ENCODE measurements at places on chromosomes 12 and 14. TPM values are rescaled to one million over a fixed set of nuclear protein-coding genes. Genes with fewer than 3 reads are reported as not detected.

Gene TMEM132C
- not detected for total RNA-seq

Gene SYNDIG1L
- not detected for total RNA-seq

Gene DIO2
- 27.3 TPM for total RNA-seq

Gene LAG3
- total RNA-seq, result 0.13 TPM

Gene CRIP2
- total RNA-seq, result 3.8 TPM

Gene SLC5A8
- not detected for total RNA-seq

Gene HECTD1
- 140 TPM for total RNA-seq

Gene RDH12
- total RNA-seq, result not detected

Gene COX8C
- not detected for total RNA-seq

Gene SLC17A8
- total RNA-seq, result not detected

Gene VPS37B
- 11.9 TPM for total RNA-seq

Gene SSTR1
- total RNA-seq, result not detected

Gene PDZRN4
- not detected for total RNA-seq

Gene AQP5
- total RNA-seq, result not detected

DNA sequence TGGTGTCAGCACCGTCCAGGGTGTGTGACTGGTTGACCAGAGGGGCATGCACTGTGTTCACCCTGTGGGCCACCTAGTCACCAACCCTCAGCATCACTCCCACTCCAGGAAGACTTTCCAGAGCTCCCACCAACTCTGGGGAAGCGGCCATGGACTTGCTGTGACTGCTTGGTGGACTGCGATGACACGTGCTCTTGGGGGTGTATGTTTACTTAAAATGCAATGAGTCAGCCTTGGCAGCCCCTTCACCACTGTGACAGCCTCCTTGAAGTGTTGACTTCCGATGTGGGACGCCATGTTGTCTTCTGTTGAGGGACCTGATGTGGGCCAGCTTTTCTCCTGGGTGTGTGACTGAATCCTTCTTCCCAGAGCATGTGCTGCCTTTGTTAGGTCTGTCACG, 151.1 kb upstream of the RTL1 start:
- no peak for DNase-seq

- no peak for DNase-seq
Measured at GRCh38 chr12:48998497-48999353, 450 bp downstream of the DDN start.

- DNase-seq, result no peak
Measured at GRCh38 chr12:50403001-50403440, 2.3 kb downstream of the LARP4 start.

DNA sequence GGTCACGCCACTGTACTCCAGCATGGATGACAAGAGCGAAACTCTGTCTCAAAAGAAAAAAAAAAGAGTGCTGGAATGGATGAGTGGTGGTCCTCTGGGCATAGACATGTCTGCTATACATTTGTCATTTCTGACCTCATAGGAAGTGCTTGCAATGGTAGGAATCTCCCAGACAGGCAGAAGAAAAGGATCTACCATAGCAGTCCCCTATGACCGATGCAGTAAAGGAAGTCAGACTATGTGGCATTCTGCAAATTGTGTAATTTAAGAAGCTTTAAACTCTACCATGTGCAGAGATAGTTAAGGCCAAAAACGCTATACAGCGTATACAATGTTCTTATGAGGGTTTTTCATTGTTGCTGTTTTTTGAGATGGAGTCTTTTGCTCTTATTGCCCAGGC, 24.7 kb upstream of the RAP1B start:
- DNase-seq, result no peak

- DNase-seq, result no peak
Measured at GRCh38 chr14:89175881-89176799, 240.9 kb downstream of the FOXN3 start.

GRCh38 chr12:130117233-130117632, 45.0 kb upstream of the FZD10 start:
- DNase-seq, result no peak

DNA sequence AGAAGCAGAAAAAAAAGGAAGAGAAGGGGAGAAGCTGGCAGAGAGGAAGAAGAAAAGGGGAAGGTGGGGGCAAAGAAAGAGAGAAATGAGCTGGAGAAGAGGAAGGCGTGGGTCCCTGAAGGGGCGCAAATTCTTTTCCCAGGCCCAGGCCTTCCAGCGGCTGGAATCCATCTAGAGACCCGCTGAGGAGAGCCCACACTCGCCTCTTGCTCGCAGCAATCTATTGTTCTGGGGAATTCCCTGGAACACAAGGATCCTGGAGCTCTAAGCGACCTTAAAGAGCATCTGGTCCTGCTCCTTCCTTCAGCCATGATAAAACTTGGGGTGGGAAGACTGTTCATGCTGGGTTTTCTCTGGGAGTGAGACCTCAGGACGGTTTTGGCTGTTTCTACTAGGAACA, 41.2 kb upstream of the FKBP4 start:
- DNase-seq, result peak; percentile 21

- no peak for DNase-seq
Measured at GRCh38 chr12:97568336-97569180, 106.0 kb downstream of the RMST start.

GRCh38 chr14:77561881-77562280, 54.6 kb downstream of the SPTLC2 start:
- no peak for DNase-seq

DNA sequence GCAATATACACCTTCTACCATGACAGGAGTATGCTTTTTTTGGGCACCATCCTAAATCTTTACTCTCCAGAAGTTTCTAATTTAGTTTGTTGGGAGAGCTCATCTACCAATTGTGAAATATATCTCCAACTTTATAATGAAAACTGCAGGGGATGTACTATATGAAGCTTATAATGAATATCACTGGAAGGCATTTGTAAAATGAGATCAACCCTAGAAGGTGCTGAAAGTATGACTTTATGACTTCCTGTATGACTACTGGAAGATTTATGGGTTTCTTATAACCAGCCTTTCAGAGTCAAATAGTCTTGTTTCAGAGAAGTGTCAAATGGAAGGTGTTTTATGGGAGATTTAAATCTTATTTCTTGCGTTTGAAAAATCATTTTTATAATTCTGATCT, 122.9 kb downstream of the MYRFL start:
- DNase-seq, result no peak

GRCh38 chr12:77914081-77914488, 83.4 kb downstream of the NAV3 start:
- no peak for DNase-seq

DNA sequence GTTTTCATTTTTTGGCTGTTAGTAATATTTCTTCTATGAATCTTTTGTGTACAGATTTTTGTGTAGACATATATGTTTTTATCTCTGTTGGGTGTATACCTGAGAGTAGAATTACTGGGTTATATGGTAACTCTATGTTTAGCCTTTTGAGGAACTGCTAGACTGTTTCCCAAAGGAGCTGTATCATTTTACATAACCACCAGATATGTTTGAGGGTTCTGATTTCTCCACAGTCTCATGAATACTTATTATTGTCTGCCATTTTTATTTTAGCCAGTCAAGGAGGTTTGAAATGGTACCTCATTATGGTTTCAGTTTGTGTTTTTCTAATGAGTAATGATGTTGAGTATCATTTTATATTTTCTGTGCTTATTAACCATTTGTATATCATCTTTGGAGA, 1.9 kb downstream of the PCNX4 start:
- DNase-seq, result no peak

DNA sequence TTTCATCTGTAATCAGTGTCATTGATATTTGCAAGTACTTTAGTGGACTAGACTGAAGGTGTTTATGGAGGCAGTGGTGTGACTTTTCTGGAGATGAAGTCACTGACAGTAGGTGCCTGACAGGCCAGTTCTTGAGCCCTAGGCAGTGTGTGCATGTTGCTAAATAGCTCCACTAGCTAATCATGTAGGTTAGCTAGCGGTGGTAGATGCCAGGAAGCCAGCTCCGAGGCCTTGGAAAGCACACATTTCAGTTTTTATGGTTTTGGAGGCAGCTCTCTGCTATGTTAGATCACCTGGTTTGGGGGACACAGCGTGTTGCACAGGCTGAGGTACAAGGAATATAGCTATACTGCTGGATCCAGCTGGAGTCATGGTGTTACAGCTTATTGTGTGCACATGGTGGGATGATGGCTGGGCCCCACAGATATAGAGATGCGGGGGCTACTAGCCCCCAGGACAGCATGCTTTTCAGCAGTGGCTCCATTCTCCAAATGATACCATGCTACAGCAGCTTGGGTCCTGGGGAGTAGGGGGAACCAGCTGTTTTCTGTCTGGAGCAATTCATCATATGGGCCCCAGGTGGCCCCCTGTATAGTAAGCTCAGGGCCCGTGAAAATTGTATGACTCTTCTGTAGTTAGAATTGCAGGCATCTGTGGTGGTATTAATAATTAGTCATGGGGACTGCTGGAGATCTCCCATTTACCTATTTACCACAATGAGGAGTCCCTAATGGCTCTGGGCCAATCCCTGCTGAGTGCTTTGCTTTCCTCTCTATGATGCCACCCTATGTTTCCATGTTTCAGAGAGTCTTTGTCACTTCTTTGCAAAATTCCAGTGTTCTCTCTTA, 367.2 kb upstream of the LMO3 start:
- no peak for DNase-seq

- DNase-seq, result peak; percentile 61
Measured at GRCh38 chr12:57005980-57006808, at the start of gene ZBTB39. ZBTB39 (minus strand) TSS chr12:57006546; CDS start chr12:57004917, 1,629 bp downstream.

- DNase-seq, result no peak
Measured at GRCh38 chr12:51721282-51721940, 127.1 kb downstream of the FIGNL2 start.

DNA sequence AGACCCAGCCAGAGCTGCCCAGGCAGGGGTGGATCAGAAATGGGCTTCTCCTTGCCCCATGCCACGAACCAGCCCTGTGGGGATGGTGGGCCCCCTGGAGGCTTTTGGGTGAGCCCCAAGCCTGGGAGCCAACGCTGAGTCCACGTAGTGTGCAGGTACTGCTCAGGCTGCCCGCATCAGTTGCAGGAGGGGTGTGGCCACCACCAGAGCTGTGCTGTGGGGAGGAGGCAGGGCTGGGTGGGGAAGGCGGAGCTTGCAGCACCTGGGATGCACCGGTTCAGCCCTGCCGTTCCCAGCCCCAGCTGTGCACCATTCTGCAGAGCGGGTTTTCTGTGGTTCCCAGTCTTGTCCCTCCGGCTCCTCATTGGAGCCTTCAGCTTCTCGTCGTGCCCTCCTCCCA, 36.3 kb downstream of the IL31 start:
- DNase-seq, result no peak

GRCh38 chr14:69673104-69673503, 61.7 kb downstream of the SUSD6 start:
- no peak for DNase-seq

DNA sequence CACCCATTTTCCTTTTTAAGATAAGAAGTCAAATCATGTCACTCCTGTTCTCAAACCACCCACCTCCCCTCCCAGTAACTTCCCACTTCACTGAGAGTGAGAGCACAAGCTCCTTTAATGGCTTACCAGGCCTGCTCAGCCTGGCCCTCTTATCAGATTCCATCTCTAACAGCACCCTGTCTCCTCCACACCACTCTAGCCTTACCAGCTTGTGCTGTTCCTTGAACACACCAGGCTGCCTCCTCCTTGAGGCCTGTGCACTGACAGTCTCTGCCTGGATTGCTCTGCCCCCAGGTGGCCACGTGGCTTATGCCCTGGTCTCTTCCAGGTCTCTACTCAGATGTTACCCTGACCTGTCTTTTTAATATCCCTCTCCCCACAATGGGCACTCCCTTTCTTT, 40.1 kb upstream of the EVL start:
- no peak for DNase-seq

- no peak for DNase-seq
Measured at GRCh38 chr12:22234561-22234960, 99.9 kb downstream of the ST8SIA1 start.

- DNase-seq, result no peak
Measured at GRCh38 chr14:80776657-80777056, 164.9 kb downstream of the CEP128 start.

DNA sequence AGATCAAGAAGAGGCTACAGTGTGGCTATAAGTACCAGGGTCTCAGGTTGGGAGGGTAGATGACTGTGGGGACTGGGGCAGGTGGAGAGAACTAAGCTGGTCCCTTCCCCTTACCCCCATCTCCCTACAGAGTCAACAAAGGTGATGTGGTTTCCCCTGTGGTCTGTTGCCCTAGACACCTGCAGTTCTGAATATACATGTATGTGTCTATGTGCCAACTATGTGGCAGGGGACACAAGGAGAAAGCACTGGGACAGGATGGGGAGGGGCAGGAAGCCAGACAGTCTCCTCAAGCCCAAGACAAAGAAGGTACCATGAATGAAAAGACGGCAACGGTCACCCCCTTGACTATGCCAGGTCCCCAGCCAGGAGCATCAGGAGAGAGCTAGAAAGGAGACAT, 4.5 kb upstream of the HDAC7 start:
- no peak for DNase-seq

GRCh38 chr14:81342850-81343580, 57.1 kb downstream of the STON2 start:
- DNase-seq, result no peak

- DNase-seq, result no peak
Measured at GRCh38 chr12:94073441-94074051, 74.8 kb upstream of the PLXNC1 start.

DNA sequence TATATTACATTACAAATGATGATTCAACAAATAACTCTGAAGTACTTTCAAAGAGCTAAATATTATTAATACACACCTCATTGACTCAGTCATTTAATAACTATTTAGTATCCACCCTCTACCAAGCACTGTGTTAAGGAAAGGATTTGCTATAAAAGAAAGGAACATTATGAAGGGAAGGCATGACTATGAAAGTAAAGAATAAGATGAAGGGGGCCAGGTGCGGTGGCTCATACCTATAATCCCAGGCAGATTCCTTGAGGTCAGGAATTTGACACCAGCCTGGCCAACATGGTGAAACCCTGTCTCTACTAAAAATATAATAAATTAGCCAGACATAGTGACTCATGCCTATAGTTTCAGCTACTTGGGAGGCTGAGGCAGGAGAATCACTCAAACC, 107.9 kb downstream of the PLCZ1 start:
- DNase-seq, result no peak

- no peak for DNase-seq
Measured at GRCh38 chr12:75986001-75986746, 45.4 kb downstream of the PHLDA1 start.

- DNase-seq, result peak; percentile 49
Measured at GRCh38 chr12:31386364-31386777, 60.4 kb upstream of the SINHCAF start.

DNA sequence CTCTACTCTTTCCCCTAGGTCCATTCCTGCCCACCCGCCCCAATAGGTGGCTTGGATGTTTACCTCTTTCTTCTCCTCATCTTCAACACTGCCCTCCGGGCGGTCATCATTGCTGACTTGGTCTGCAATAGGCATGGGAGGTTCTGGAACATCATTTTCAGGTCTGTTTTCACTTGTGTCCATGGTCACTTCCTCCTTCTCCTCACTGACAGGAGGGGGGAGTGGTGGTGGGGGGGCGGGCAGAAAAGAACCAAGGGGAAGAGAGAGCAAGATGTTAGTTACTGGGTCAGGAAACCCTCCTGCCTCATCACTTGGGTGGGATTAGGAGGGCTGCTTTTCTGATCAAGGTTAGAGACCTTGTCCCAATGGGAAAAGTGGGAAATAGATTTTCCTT, 12.1 kb upstream of the CDH24 start:
- no peak for DNase-seq

Measured in SJSA1 (cell line).